ENCODE measurements at places on chromosomes 2 and 18.

- DNase-seq, result no peak
Observed at GRCh38 chr18:72412927-72413326, 131.2 kb downstream of the CBLN2 start.

- DNase-seq, result no peak
Observed at GRCh38 chr2:113268621-113269360, 9.9 kb downstream of the PAX8 start.

DNA sequence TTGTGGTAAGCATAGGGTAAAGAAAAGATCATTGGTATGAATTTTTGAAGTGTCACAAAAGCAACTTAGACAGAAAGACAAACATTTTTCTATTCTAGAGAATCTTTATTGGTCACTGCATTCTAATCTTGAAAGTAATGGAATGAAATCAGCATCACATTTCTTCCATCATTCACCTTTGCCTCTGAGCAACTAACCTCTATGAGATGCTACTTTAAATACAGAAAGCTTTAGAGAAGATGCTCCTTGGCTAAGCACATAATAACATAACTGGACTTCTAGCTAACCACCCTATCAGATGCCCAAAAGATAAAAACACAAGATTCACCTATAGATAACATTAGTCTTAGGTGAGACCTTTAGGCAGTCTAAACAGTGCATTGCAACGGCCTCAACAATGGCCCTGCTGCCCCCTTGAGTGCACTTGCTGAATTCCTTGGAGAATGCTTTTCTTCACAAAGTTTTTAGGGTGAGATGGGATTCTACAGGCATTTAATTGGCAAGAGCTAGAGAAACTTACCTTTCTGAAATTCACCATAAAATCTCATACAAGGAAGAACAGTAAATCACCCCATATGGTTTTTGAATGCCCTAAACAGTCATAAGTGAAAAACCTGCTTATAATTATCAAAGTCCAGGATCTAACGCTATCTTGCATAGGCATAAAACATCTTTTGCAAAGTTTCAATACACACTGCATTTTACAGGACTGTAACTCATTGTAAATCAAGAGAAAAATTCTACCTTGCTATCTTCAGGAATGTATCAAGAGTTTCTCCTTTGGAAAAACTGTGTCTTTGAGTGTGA is 791.3 kb upstream of the CHAC2 start:
- DNase-seq, result no peak

GRCh38 chr2:238730001-238730669 is 117.8 kb upstream of the TWIST2 start:
- DNase-seq, result no peak

GRCh38 chr2:222451224-222451674 is 26.9 kb downstream of the SGPP2 start:
- no peak for DNase-seq

GRCh38 chr18:55351980-55352714 is 235.8 kb downstream of the TCF4 start:
- DNase-seq, result no peak

GRCh38 chr2:88442473-88442872 is 10.0 kb downstream of the FOXI3 start:
- no peak for DNase-seq

GRCh38 chr2:29323961-29324360 is 208.7 kb downstream of the CLIP4 start:
- no peak for DNase-seq

DNA sequence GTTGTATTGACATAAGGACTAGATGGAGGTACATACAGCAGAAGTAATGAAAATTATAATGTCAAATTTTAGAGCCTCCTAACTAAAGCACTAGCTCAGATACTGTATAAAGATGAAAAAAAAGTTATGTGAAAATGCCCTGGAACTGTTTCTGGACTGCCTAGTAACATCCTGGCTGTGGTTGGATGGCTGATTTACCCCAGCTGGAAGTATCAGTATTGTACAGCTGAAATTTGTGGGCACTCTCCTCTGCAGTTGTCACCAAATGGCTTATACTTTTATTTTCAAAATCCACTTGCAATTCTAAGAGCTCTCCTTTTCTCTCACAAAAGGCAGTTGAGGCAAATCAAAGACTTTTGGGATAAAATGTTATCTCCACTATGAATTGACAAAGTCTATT is 239.2 kb downstream of the RPIA start:
- DNase-seq, result no peak

DNA sequence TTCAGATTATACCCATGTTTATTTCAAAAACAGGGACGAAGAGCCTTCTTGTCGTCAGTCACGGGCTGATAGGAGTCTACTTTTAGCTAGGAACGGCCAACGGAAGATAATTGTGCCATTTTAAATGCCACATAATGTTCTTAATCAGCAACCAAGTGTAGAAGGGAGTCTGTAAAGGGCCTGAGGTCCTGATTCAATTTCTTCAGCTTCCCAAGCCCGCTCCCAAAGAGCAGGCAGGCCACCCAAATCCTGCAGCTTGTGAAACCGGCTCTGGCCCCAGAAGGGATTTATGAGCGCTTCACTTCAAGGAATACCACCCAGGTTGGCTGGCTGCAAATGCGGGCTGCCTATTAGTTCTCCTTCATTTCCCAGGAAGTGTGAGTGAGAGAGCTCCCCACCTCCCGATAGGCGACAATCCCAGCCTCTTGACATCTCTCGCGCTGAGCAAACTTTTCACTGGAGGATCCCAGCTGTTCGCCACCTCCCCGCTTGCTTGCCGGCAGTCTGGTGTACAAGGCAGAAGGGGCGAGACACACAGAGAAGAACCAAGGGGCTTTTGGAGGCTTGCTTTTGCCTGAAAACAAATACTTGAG is 272.9 kb downstream of the CDH20 start:
- no peak for DNase-seq

DNA sequence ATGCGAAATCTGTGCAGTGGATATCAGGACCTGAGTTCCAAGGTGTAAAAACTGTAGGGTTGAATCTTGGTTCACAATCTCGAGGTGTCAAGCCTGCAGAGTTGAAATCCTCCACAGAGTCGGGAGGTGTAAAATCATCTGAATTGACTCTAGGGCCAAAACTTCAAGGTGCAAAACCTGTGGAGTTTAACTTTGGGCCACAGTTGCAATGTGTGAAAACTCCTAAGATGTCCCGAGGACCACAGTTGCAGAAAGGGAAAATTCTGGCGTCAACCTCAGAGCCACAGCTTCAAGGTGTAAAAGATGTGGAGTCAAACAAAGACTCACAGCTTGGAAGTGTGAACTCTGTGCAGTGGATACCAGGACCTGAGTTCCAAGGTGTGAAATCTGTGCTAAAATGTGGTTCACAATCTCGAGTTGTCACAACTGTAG is 9.8 kb upstream of the ZNF512 start:
- DNase-seq, result no peak

GRCh38 chr2:237310515-237311114 is 103.3 kb downstream of the COL6A3 start:
- no peak for DNase-seq

- no peak for DNase-seq
Observed at GRCh38 chr2:696463-696862, 19.3 kb upstream of the TMEM18 start.

DNA sequence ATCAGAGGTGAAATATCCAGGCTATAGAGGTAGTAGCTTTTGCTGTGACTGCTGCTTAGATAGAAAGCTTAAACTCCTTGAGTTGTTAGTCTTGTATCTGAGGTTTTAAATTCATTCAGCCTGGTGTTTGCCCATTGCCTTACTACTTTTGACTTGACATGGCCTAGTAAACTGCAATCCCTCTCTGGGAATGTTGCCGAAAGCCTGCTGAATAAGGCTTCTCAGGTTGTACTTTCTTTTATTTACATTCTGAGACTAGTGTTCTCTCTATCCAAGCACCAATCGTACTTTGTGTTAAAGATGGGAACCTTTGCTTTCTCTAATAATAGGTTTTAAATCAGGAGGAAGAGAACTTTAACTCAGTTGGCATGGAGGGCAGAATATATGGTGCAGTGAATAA is 357.6 kb upstream of the CWC22 start:
- no peak for DNase-seq

- no peak for DNase-seq
Observed at GRCh38 chr2:72142570-72143440, 4.9 kb downstream of the CYP26B1 start.

DNA sequence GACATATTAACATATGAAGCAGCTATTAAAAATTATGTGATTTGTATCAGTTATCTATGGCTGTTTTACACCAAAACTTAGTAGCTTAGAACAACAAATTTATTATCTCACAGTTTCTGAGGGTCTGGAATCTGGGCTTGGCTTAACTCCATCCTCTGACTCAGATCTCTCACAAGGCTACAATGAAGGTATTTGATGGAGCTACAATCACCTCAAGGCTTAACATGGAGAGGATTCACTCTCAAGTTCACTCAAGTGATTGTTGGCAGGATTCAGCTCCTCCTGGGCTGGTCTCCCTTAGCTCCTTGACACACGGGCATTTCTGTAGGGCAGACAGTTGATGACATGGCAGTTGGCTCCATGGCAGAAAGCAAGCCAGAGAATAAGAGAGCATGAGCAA is 133.0 kb upstream of the SLC14A2 start:
- DNase-seq, result no peak

DNA sequence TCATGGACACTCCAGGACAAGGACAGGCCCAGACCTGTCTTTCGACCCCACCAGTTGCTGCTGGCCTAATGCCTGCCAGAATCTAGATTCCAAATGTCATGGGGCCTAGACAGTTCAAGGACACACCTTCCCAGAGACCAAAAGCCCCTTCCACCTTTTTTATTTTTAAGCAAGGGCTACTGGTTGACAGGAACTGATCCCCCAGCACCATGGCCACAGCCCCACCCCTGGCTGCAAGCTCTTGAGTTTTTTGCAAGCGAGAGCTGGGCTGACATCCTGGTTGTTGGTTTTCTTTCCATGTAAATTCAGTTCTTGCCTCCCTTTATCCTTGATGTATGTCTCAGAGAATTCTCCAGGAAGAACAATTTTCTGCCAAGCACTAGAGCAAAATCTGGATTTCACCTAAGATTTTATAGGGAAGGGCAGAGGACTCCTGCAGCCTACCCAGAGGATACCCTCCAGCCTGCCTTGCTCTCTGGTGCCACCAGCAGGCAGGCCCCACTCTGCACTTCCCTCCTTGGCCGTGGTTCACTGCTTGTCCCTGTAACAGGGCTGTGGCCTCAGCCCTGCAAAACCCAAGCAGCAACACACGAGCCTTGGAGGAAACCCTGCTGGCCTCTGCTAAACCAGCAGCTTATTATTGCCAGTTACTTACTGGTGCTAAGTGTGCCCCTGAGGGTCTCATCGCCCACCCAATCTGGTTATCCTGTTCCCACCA is 97.7 kb downstream of the TWIST2 start:
- no peak for DNase-seq

DNA sequence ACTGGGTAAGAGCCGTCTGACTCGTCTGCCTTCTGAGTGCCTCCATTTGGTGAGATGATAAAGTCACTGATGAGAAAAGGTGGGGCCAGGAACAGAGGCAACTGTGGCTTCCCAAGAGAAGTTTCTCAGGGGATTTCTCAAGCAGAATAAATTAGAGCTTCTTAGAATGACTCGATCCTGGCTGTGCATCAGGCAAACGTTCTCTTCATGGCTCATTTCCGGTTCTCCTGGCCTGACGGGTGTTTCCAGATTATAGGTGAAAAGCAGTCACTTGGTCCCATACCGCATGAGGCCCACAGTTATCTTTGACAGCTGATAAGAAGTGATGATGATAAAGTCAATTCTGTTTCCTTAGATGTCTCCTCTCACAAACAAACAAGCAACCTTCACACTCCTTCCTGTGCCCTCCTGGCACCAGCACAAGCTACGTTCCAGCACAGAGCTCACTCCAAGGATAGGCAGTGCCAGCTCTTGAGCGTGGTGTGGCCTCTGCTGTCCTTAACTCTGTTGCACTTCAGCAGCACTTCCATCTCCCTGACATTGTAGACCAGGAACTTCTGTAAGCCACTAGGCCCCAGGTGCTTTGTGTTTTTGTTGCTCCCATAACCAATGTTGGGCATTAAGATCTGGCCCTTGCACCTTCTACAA is 37.8 kb upstream of the KCNF1 start:
- DNase-seq, result no peak

DNA sequence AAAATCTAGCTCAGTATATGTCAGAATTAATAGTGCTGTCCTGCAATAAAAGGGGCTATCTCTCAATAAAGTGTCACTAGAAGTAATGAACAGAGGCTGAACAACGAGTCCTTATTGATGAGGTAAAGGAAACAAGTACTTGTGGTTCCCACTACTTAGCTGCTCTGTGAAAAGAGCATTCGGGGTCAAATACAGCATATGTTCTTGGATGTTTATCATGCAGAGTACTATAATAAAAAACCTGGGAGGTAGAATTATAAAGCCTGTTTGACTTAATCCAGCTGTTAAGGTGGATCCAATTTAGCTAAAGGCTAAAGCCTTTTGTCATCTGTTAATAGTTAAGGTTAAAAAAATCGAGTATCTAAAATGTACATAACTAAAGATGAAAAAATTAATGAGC is 32.4 kb downstream of the SLC35F5 start:
- no peak for DNase-seq

DNA sequence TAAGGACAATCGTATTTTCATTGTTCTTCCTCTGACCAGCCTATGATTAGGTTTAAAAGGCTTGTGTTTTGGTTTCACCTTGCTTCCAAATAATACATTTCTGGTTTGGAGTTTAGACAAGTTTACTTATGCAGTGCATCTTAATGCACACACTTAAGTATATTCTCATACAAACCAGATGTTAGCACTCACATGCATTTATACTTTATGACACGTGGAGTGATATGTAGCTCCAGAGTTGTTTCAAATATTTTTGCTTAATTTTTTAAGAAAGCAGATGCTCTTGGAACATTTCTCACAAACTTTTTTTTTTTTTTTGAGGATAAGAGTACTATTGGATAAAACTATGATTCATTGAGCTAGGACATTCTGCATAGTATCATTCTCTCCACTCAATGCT is 109.9 kb downstream of the PDE1A start:
- DNase-seq, result no peak

DNA sequence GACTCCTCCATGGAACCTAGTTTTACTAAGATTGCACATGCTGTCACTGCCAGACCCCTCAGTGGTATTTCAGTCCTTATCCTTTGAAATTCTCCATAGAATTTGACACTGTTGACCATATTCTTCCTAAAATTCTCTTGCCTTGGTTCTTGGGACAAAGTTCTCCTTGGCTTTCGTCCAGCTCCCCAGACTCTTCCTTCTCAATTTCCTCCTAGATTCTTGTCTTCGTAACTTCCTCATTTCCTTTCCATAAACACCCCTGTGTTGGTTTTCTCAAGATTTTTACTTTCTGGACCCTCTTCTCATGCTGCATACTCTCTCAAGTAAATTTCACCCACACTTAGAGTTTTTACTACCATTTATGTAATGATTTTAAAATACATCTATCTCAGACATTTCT is 96.6 kb upstream of the TWSG1 start:
- DNase-seq, result no peak

DNA sequence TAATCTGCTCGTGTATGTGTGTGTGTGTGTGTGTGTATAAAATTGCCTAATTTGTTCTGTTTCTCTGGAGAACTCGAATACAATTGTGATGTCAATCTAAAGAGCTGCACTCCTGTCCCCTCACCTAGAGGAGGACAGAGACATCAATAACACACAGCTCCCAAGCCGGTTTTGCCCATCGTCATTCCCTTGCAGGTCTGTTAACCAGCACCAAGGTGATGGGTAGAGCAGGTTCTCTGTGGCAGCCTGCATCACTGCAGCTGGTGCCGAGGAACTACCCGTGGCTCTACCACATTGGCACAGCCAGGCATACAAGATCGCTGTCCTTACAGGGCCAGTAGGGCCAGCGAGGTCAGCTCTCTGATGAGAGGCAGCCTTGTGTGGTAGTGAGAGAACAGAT is 41.0 kb downstream of the LBH start:
- DNase-seq, result no peak
